Non-pigmented ciliary epithelial cell (primary cell): ENCODE measurements at places on chromosomes 12 and 14.

GRCh38 chr14:98244162-98244948 is 1027.6 kb downstream of the BCL11B start:
- no peak for DNase-seq

DNA sequence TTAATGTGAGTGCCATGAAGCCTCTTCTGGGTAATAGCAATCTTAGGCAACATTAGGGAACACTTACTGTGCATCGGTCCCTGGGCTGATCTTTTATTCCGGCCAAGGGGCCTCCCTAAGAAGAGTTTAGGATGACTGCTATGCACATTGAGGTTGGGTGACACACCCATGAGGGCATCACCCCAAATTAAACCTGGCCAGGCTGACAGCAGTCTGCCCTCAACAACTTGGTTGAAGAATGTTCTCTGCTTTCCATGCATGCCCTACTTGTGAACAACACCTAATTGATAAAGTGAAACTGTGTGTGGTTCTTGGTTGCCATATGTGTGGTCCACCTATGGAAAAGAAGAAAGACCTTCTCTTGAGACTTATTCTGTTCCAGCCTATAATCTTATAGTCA is 1098.0 kb downstream of the BCL11B start:
- no peak for DNase-seq

DNA sequence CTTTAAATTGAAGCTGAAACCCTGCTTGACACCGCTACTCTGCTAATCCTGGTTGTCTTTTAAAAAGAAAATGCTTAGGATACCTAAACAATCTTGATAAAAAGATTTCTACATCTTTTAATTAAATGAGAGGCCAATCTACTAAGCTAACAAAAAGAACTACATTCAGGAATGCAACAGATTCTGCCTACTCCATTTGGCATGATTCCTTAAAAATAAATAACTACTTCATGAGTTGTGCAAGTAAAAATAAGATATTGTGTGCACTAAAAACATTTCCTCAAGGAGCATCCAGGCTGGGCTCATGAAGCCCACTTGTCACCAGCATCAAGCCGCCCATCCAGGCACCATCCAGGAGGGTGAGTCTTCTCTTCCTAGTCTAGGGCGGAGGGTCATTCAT is 197.5 kb downstream of the PAX9 start:
- no peak for DNase-seq

GRCh38 chr12:111457577-111457976 is 51.9 kb downstream of the SH2B3 start:
- no peak for DNase-seq

GRCh38 chr12:68422956-68423574 is 90.9 kb upstream of the MDM1 start:
- no peak for DNase-seq

- no peak for DNase-seq
Observed at GRCh38 chr12:123269395-123269892, 2.2 kb downstream of the CDK2AP1 start.

GRCh38 chr12:41288142-41288811 is 100.2 kb downstream of the PDZRN4 start:
- DNase-seq = no peak

DNA sequence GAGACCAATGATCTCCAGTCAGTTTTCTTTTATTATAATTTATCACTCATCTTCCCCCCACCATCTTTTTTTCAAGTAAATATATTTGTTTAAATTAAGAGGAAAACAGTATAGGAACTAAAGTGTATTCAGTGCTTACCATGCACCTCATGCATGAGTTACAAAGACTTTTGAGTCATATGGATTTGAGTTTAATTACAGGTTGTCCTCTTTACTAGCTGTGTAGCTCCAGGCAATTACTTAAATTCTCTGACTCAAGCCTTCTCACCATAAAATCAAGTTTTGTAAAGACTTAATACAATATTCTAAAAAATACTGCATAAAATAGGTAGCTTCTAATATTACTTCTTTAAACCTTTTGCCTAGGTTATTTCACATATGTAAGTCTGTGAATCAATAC is 251.3 kb downstream of the SLC16A7 start:
- DNase-seq = no peak

DNA sequence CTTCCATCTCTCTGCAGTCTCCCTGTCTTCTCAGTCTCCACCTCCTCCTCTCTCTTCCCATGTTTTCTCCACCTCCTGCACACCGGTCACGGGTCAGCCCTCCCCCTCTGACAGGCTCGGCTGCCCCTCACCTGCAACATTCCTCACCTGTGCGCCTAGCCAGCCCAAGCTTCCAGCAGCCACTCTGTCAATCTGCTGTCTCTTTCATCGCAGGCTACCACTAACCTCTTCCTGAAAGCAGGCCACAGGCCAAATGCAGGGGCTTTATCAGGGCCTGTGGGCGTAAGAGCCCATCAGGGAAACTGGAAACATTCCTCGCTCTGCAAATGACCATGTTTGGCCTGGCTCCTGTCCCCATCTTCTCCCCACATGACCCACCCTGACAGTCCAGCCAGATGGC is 34.5 kb downstream of the CMKLR1 start:
- no peak for DNase-seq

GRCh38 chr14:93536945-93537344 is 106.2 kb downstream of the UNC79 start:
- DNase-seq = no peak
